ENCODE measurements at places on chromosomes 13 and 19. TPM values are rescaled to one million over a fixed set of nuclear protein-coding genes. Genes with fewer than 3 reads are reported as not detected.

DNA sequence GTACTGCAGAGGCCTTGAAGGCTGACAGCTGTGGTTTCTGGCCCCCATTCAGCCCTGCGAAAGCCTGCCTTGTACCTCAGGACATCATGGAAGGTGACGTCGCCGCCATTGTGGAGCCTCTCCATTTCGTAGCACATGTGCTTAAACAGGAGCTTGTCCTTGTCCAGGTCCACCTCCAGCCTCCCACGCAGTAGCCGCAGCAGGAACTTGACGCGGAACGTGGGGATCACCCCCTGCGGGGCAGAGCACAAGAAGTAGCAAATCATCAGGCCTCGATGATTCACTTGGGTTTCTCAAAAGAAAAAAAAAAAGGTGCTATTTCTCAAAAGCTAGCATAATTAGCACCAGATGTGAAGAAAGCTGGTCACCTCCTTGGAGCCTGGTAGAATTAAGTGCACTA is 351.0 kb downstream of the NALCN start:
- no peak for DNase-seq

Gene PLK5
- polyA plus RNA-seq = 0.18 TPM

- no peak for DNase-seq
Measured at GRCh38 chr13:101092985-101093384, 323.3 kb downstream of the NALCN start.

Gene SERPINE3
- polyA plus RNA-seq = not detected

- DNase-seq = no peak
Measured at GRCh38 chr13:63156816-63157215, 1741.2 kb upstream of the PCDH20 start.

DNA sequence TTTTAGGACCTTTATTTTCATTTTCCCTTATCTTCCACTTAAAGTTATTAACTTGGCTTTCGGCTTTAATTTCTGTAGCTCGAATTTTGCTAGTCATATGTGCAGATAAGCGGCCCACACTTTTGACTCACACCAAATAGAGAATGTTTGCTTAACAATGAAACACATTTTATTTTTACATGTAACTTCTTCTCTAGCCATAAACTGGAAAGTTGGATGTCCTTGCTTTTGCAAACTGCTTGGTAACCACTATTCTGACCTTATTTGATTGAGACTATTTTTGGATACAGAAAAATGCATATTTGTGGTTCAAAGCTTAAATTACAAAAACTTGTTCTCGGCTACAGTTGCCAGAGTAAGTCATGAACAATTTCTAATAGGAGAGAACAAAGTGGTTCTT is 600.0 kb downstream of the KCTD12 start:
- DNase-seq = no peak

- DNase-seq = no peak
Measured at GRCh38 chr13:73325723-73326558, 267.1 kb downstream of the KLF5 start.

Gene CYP2A6
- not detected for polyA plus RNA-seq

Gene HIF3A
- polyA plus RNA-seq = 355 TPM

- DNase-seq = no peak
Measured at GRCh38 chr13:23915308-23915707, 18.0 kb upstream of the C1QTNF9B start.

DNA sequence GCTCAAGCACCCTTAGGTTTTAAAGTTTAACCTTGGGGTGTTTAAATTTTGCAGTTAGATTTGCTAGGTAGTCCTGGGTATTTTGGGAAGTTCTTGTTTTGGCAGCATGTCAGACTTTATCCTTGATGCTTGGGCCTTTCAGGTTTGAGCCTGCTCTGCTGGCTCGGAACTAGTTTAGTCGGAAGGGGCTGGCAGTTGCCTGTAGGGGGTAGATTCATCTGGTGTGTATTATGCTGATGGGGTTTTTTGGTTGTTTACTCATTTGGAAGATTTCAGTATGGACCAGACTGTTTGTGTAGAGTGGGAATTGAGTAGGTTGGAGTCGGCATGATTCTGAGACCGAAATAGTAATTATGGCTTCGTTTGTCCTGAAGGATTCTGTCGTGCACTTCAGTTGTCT is 15.1 kb downstream of the ILF3 start:
- no peak for DNase-seq

- DNase-seq = no peak
Measured at GRCh38 chr13:100584896-100585295, 3.7 kb downstream of the GGACT start.
